ENCODE measurements at places on chromosomes 4 and X. TPM values are rescaled to one million over a fixed set of nuclear protein-coding genes. Genes with fewer than 3 reads are reported as not detected.

Gene GPR34
- not detected for polyA plus RNA-seq

- no peak for DNase-seq
Observed at GRCh38 chr4:74415602-74416300, 29.2 kb upstream of the AREG start.

DNA sequence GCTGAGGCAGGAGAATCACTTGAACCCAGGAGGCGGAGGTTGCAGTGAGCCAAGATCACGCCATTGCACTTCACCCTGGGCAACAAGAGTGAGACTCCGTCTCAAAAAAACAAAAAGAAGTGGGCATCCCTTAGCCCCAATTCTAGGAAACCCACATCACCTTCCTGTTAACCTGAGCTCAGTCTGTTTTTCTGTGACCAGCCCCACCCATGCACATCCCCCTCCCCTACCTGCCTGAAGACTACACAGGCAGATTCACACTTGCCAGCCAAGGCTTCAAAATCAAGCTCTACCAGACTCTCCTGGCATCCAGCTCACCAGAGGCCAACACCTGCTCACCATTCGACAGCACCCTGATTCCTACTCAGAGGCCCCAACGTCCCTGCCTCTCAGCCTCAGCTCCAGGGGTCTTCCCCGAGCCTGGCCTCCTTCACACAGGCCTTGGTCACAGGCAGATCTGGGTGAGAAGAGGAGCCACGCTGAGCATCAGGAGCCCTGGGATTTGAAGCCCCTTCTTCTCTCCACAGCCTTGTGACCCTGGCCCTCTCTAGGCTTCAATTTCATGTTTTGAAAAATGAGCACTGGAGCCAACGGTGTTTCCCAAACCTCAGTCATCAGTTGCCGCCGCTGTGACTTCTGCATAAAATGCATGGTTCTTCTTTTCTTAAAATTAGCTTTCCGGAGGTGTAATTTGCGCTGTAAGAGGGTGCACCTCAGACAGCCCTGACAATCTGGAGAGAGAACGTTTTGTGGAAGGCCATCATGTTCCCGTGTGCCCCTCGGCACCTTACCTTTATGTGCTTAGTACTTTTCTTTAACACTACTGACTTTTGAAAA lies 47.3 kb downstream of the JAKMIP1 start:
- no peak for DNase-seq

Gene TRIML2
- 0.05 TPM for polyA plus RNA-seq

- no peak for DNase-seq
Observed at GRCh38 chr4:47484168-47484567, 907 bp upstream of the ATP10D start.

GRCh38 chr4:179750374-179750773 lies 2308.1 kb upstream of the AGA start:
- DNase-seq = peak; percentile 9

Gene KDM5C
- polyA plus RNA-seq = 30.5 TPM

GRCh38 chrX:71623714-71624113 lies 5.4 kb upstream of the CXCR3 start:
- no peak for DNase-seq

Gene INTS6L
- 3.8 TPM for polyA plus RNA-seq

DNA sequence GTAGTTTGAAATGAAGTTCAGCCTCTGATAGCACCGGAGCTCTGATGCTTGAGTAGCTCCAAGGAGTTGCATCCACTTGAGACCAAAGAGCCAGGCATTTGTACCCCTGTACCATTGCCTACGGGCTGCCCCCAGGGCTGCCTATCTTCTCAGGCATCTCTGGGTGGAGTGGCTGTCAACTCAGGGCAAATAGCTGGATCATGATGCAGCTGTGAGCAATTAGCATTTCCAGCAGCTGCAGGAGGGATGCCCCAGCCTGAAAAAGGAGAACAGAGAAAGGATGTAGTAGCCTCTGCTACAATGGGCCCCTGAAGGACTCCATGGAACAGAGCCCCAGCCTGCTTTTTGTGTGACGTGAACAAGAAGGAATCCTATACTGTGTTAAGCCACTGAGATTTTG lies 492.6 kb downstream of the BCOR start:
- no peak for DNase-seq
